ENCODE measurements at places on chromosomes 2 and 18. TPM values are rescaled to one million over a fixed set of nuclear protein-coding genes. Genes with fewer than 3 reads are reported as not detected.

The ITGA4 gene
- total RNA-seq: 11.6 TPM

The LOXHD1 gene
- total RNA-seq: 0.06 TPM

The CIB4 gene
- total RNA-seq: not detected

The ICA1L gene
- 1.6 TPM for total RNA-seq

The ARHGAP28 gene
- total RNA-seq: 2.6 TPM

The SNORC gene
- total RNA-seq: 48.1 TPM

The CLEC4F gene
- total RNA-seq: 0.14 TPM

The PRSS56 gene
- total RNA-seq: not detected

The VWA3B gene
- 2.8 TPM for total RNA-seq

The MC4R gene
- not detected for total RNA-seq

The COL3A1 gene
- 299 TPM for total RNA-seq

The UNC80 gene
- 0.12 TPM for total RNA-seq

The SRD5A2 gene
- total RNA-seq: not detected

The ZBTB14 gene
- total RNA-seq: 15.1 TPM

The RAMP1 gene
- 154 TPM for total RNA-seq

The PSMA8 gene
- total RNA-seq: not detected

The SULT1C2 gene
- 0.52 TPM for total RNA-seq

The AKAIN1 gene
- not detected for total RNA-seq

The DUSP19 gene
- 2.8 TPM for total RNA-seq

The TXNDC2 gene
- not detected for total RNA-seq

The QPCT gene
- total RNA-seq: 15.8 TPM

The PECR gene
- total RNA-seq: 28.8 TPM

The KIF3C gene
- 3.3 TPM for total RNA-seq

The MAP2 gene
- 8.4 TPM for total RNA-seq

The APLF gene
- 9.7 TPM for total RNA-seq

The FAM237A gene
- not detected for total RNA-seq

The ITGA6 gene
- total RNA-seq: 192 TPM

The TBR1 gene
- not detected for total RNA-seq

The IL1RL2 gene
- total RNA-seq: 1.5 TPM

The CCDC141 gene
- 1.8 TPM for total RNA-seq

The C1QL2 gene
- total RNA-seq: not detected

The ALLC gene
- total RNA-seq: not detected

The LIPT1 gene
- total RNA-seq: 8.4 TPM

The RIT2 gene
- total RNA-seq: 0.44 TPM

The PPM1B gene
- total RNA-seq: 59.8 TPM

The LRRTM4 gene
- total RNA-seq: not detected

The ASB18 gene
- not detected for total RNA-seq

The IL1B gene
- total RNA-seq: 4.2 TPM
